ENCODE measurements at places on chromosomes 2 and 18.
A peak's percentile ranks its signal among the peaks of the same experiment; 100 is the strongest.

GRCh38 chr2:133532919-133533318 is 35.3 kb downstream of the NCKAP5 start:
- DNase-seq: no peak

- no peak for DNase-seq
These were observed 177.7 kb upstream of the OSR1 start for GRCh38 chr2:19536136-19536535.

- DNase-seq: no peak
These were observed 130.1 kb upstream of the PIEZO2 start for GRCh38 chr18:11279461-11279860.

DNA sequence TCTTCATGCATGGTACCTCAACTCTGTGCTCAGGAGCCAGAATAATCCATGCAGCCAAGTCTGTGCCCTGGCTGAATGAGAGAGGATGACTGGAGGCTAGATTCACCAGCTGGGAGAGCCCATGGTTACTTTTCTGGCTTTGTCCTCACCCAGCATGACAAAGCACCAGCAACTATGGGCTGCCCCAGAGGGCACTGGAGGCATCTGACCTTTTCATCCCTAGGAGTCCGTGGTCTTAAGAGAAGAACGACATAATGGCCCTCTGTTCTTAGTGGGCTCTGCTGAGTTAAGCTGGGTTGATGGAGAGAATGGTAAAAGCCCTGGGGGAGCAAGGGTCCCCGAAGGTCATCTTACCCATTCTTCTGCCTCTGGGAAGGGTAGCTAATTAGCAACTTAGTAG is 54.6 kb upstream of the TNP1 start:
- no peak for DNase-seq

DNA sequence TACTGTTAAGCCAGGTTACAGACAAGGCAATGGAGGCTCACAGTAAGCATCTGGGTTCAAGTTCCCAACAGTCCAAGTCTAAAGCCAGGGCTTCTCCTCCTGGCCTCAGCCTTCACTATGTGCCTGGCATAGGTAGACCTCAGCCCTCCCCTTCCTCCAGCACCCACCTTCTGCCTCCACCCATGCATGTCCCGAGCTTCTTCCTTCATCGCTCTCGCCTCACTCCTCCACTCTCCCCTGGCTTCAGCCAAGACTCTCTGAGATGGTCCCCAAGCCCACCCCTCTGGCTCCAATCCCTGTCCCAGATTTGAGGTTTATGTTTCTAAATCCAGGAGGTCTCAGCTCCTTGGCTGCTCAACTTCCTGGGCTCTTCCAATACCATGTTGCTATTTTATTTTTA is 26.9 kb downstream of the CENPA start:
- no peak for DNase-seq

DNA sequence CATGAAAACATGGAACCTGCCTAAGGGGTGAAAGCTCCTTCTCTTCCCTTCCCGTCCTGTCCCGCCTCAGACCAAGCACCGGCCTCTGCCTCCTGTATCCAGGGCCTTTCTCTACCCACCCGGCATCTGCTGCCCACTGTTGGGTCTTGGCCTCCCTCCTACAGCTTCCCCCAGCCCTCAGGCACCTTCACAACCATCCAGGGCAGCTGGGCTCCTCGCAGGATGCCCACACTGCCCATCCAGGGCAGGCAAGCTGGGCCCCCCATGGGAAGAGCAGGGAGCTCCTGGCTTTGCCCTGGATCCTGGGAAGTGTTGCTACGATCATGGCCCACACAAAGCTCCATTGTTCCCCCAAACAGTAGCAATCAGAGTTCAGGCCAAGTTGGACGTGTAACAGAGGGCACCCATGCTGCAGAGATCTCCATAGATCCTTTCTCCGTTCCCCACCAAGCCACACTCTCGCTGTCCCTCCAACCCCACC is 206.6 kb downstream of the NDUFA10 start:
- no peak for DNase-seq

DNA sequence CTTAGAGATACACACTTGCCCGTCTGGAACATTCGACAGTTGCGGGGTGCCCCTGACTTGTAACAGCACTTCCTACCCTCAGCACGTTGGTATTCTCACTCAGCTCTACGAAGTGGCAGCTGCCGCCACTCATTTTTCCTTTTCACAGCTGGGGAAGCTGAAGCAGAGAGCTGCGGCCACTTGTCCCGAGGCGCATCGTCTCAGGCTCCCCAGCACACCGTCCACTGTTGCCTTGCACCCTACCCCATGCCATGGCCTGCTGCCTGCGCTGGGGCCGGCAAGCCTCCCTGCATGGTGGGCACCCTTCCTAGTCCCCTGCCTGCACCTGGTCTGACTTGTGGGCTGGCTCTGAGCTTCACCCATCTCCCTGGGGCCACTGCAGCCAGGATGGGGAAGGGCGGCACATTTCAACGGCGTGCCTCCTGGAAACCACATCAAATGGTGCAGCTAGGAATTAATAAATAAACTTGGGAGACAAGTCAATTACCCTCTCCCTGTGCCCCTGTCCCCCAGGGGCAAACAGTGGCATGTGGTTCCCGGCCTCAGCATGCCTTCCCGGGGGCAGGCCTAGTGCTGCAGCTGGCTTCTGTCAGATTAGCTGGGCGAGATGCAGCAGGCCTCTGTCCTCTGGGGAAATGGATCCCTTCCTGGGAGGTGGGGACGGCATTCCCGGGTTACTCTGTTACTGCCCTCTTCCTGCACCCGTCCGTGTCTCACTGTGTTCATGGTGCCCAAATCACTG is 64.7 kb upstream of the HAAO start:
- no peak for DNase-seq

DNA sequence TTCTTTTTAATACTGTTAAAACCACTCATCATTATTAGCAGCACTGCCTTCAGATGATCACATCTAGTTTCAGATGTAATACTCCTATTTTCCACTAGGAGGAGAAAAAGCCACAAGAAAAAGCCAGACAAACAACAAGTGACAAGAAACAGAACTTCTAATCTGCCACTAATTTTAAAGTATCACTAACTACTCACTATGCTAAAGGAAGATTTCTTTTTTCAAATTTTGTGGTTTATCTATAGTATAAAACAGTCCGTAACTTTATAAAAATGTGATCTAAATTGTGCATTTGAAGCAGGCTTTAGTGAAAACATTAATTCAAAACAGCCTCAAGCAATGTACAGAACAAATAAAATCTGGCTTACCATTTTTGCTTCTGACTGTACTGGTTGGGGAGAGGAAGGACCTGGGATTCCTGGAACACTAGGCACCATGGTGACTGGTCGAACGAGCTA is 56.8 kb downstream of the ATF2 start:
- DNase-seq: peak; percentile 40

DNA sequence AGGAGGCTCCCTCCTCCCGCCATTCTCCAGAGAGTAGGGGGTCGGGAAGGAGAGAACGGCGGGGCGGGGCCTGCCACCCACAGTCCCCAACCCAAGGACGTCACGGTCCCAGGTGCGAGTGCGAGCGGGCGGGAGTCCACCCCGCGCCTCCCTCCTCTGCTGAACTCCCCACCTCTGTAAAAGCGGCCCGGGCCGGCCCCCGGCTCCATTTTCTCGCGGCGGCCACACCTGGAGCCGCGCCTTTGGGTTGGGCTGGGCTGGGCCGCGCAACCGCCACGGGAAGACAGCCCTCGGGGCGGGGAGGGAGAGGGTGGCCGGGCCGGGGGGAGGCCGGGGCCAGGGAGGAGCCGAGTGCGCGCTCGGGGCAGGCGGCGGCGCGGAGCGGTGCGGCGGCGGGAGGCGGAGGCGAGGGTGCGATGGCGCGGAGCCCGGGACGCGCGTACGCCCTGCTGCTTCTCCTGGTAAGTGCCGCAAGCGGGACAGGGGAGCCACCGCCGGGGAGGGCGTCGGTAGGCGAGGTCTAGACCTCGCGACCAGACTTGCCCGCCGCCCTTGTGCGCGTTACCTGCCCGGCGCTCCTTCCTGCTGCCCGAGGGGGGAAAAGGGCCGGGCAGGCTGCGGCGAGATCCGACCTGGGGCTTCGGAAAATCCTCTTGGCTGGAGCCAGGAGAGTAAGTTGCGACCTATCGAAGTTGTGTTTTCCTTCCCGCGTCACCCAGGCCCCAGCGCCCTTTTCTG is at the start of gene DSG2:
DSG2 (plus strand) TSS at position 342 of the 738 bp plus-strand sequence; CDS start at position 417, 75 bp downstream.
- DNase-seq: no peak

DNA sequence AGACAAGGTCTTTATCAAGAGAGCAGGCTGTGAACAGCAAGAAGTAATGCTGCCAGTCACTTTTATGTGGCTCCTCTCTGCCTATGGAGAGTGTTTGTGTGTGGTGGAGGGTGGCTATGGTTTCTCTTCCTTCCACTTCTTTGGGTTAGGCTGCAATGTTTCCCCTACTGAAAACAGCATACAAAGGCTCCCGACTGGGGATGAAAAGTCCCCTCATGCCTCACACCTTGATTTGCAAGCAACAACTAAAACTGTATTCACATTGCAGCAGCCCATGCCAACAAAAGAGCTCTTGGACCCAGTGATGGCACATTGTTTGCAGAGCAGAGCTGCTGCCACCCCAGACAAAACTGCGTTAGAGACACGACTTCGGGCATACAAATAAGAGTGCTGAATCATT is 301.6 kb downstream of the SLC8A1 start:
- DNase-seq: no peak

DNA sequence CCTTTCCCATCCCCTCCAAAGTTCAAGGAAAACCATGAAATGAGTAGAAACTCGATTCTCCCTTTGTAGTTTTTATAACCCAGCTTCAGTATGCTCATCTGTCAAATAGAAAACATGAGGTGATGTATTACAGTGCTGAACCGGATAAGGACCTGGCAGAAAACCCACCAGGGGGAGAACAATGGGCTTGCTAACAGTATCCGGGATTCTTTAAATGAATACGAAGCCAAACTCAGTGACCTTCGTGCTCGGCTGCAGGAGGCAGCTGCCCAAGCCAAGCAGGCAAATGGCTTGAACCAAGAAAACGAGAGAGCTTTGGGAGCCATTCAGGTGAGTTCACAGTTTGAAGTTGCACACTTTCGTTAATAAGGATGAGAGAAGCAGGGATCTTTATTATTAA is 113.6 kb upstream of the TTC39C start:
- no peak for DNase-seq

GRCh38 chr2:16109821-16110310 is 169.5 kb downstream of the MYCN start:
- DNase-seq: no peak

DNA sequence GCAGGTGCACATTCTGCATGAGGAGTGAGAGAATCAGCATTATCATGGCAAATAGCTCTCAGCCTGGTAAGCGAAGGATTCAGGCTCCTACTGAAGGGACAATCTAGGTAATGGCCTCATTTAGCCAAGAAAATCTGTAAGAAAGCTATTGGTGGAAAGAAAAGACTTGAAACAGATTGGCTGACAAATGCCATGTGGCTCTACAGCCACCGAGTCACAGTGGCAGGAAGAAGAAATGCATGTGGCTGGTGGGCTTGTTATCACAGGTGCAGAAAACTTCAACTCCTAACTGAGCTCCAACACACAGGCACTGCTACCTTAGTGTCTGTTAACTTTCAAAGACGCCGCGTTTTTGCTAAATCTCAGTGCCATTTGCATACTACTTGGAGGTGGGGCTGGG is 60.6 kb upstream of the REV1 start:
- DNase-seq: no peak

DNA sequence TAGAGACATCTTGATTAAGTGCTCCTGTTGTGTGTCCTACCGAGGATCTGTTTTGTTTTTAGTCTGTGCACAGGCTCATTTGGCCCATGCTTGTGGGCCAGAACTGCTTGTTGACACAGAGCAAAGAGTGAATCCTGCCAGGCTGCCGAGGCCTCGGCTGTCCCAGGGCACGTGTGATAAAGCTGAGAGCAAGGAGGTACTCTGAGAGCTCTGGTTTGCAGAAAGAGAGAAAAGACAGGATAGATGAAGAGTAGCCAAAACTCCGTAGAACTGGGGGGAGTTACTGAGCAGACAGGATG is 175.1 kb downstream of the FAM210A start:
- DNase-seq: no peak

GRCh38 chr18:55790296-55790695 is 202.3 kb upstream of the TCF4 start:
- no peak for DNase-seq
